ENCODE measurements at places on chromosomes 16 and 17.
A peak's percentile ranks its signal among the peaks of the same experiment; 100 is the strongest.

DNA sequence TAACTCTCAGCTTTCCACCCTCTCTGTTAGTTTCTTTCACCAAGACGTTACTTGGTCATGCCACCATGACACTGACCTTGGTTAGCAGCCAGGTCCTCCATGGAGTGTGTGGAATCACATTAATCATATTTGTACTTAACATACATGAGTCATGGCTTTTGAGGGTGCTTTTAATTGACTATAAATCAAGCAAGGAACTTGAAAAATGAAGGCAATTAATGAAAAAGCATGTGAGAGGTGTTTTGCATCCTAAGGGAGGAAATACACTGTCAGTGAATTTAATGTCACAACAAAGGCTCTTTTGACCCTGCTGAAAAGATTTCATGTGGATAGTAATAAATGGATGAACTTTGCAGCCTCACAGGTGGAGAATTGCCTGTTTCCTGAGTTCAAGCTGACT is 240.7 kb downstream of the CDH13 start:
- H3K4me1 ChIP-seq: no peaks in the 10 kb centered on the region
- H3K36me3 ChIP-seq: no peaks in the 10 kb centered on the region
- no peak for DNase-seq
- no peak overlapping the region for H3K27ac ChIP-seq
- no peak overlapping the region for H3K4me3 ChIP-seq
- no peaks in the 10 kb centered on the region for H3K27me3 ChIP-seq

DNA sequence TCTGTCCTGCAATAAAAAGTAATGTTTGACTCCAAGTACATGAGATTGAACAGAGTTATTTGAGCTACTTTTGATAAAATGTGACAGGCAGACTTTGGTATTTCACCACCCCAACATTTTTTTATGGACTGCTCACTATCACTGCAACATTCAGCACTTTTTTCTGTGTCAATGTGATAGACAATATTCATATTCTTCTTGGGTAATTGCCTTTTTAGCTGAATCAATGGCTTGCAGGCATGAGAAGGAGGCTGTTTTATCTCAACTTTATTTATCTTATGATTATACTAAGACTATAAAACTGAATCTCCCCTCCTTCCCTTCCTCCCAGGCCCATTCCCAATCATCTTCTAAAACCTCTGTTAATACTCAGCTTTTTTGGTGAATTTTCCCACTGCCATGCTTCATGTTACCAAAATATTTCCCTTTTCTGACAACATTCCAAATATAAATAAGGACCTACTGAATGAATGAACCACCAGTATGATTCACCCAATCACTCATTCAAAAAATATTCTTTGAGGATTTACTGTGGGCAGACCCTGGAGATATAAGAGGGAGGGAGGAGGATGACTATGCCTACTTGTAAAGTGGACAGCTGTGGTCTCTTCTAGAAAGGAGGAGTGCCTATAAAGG is 67.6 kb downstream of the CDH13 start:
- no peaks in the 10 kb centered on the region for H3K36me3 ChIP-seq
- peaks cover 3% of the 10 kb centered on the region for H3K4me1 ChIP-seq
- H3K27ac ChIP-seq: no peak overlapping the region
- DNase-seq: no peak

DNA sequence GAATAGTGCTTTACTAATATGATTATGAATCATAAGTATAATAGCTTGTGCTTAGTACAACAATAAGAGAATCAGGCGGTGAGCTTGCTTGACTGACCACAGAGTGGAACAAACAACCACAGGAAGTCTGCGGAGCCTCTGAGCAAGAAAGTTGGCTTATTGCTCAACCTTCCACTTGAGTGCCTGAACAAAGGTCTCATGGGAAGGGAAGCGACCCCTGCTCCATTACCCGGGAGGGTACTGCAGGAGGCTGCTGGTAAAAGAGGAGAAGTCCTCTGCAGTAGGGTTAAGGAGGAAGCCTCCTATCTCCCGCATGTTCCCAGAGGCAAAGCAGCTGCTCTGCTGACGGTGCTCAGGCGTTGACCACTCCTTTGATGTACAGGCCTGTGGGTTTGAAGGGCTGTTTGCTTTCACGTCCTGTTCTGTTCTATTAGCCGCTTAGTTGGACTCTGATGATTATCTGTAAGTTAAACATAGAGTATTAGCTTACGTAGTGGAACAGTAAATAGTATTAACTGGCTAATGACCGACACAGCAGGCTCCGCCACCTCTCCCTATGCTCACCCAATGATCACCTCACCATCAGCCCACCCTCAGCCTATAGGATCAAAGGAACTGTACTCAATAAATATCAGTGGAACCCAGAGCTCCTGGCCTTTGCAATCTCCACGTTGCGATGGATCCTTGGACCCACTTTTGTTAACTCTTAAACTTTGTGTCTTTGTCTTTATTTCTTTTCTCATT is 17.5 kb downstream of the ALOX15B start:
- H3K36me3 ChIP-seq: no peaks in the 10 kb centered on the region
- H3K4me3 ChIP-seq: no peak overlapping the region
- DNase-seq: peak; percentile 71
- H3K27me3 ChIP-seq: peaks cover 33% of the 10 kb centered on the region

GRCh38 chr17:1174263-1174880 is 5.4 kb downstream of the ABR start:
- H3K4me1 ChIP-seq: peaks cover 4% of the 10 kb centered on the region
- H3K36me3 ChIP-seq: no peaks in the 10 kb centered on the region
- peak overlapping the region; percentile 22 for H3K27ac ChIP-seq
- DNase-seq: no peak
- H3K27me3 ChIP-seq: peaks cover 12% of the 10 kb centered on the region
